ENCODE measurements at places on chromosomes 6 and 20.

- DNase-seq, result no peak
These were observed 42.0 kb downstream of the TPD52L1 start for GRCh38 chr6:125195526-125195925.

- DNase-seq, result peak; percentile 29
These were observed 6.3 kb downstream of the BRD2 start for GRCh38 chr6:32974541-32975308.

GRCh38 chr6:43123461-43124314 lies 47.4 kb upstream of the SRF start:
- no peak for DNase-seq

DNA sequence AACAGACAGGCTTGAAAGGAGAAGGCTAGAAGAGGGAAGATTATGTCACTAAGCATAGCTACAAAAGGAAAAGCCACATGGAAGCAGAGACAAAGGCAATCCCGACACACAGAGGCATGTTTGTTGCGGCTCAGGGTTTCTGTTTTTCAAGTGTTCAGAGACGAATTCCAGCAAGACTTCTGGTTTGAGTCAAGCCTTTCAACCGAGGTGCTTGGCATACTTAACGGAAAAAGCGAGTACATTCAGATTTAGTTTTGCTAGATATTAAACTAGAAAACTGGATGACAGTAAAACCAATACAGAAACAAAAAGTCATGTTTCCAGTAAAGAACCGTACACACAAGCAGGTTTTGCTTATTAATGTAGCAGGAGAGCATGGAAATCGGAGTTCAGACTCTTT lies 27.2 kb downstream of the MCUR1 start:
- no peak for DNase-seq

DNA sequence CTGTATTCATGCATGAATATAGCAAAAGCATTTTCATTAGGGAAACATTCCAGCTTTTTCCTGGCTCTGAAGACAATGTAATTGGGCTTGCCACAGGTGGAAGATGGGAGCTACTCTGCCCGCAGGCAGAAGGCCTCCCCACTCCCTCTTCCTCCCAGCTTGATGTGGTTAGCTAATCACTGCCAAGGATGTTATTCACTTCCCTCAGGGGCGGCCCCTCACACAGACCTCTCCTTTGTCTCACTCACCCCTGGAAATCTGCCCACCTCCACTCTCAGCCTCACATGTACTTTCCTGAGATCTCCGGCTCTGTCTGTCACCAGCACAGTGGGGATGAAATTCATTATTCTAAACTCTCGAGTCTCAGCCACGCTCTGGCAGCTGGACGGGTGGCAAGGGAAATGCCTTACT lies 100.7 kb downstream of the ANKRD60 start:
- no peak for DNase-seq

DNA sequence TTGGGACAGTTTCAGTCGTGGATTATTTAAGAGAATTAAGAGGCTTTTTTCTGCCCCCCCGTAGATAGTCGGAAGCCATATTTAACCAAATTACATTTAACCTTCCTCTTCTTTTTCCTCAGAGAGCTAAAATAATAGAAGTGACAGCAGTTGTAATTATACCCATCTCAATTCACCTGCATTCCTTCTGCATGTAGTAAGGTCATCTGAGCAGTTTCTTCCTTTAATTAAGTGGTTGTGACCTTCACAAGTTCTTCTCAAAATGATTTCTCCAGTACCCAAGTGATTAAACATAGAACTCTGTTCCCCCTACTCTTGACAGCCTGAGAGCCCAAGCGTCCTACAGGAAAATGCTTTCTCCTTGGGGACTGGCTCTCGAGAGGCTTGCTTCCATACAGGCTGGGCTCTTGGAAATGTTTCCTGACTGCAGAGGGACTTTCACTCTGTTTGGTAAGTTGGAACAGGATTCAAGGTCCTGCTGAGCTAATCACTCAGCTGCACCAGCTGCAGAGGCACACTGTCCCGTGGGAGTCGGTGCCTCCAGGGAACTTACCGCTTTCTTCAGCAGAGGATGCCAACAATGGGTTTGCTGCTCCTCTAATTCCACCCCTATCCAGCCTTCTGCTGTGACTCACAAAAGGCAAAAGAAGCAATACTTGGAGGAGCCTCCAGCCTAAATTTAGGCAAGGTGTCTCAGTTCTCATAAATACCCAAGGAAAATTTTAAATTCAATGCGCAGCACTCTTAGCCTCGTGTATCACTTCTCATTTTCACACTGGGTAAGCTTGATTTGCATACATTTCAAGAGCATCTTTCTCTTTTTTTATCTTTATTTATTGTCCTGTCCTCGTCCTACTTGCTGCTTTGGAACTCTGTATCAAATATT lies 414.9 kb downstream of the KIF16B start:
- DNase-seq, result no peak

- peak; percentile 67 for DNase-seq
These were observed 354.1 kb upstream of the MAP3K7 start for GRCh38 chr6:90940812-90941481.

GRCh38 chr6:147170269-147170668 lies 33.9 kb upstream of the STXBP5 start:
- no peak for DNase-seq

DNA sequence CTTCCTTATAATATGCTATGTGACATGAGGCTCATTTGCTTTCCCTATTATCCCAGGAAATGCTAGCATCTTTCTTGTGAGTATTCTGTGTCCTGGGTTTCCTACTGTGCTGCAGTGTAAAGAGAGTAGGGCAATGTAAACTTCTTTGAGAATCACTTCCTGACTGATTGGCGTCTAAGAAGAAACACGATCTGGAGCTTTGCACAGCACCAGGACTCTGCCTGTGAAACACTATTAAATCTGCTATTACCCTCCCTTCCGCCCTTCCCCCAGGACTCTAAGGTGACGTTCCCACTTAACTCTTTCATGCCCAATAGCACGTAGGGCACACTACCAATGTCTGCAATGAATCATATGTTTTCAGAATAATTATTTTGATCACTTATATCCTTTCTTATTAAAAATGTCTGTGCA lies 607.3 kb upstream of the CITED2 start:
- DNase-seq, result no peak

- DNase-seq, result no peak
These were observed 18.3 kb downstream of the SERPINB6 start for GRCh38 chr6:2953098-2953497.

DNA sequence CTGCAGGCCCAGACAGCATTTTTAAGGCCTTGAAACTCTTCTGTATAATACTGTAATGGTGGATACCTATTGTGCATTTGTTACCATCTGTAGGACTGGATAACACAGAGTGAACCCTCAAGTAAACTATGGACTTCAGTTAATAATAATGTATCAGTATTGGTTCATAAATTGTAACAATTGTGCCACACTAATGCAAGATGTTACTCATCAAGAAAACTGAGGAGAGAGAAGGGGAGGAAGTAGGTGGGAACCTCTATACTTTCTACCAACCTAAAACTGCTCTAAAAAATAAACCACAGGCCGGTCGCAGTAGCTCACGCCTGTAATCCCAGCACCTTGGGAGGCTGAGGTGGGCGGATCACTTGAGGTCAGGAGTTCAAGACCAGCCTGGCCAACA lies 10.8 kb downstream of the MAPK13 start:
- no peak for DNase-seq

- no peak for DNase-seq
These were observed 729 bp downstream of the ATG5 start for GRCh38 chr6:106324726-106325335.

GRCh38 chr6:114000069-114000468 lies 29.1 kb upstream of the HDAC2 start:
- no peak for DNase-seq

DNA sequence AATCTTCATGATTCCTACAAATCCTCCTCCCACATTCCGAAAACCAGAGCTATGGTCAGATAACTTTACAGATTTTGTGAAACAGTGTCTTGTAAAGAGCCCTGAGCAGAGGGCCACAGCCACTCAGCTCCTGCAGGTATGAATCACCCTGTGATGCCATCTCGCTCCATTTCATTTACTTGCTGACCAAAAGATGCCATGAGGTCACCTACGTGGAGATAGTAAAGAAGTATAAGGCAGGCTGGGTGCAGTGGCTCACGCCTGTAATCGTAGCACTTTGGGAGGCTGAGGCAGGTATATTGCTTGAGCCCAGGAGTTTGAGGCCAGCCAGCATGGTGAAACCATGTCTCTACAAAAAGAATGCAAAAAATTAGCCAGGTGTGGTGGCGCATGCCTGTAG lies 30.9 kb downstream of the STK4 start:
- DNase-seq, result no peak

GRCh38 chr6:107973594-107973993 lies 15.6 kb upstream of the SEC63 start:
- no peak for DNase-seq

- DNase-seq, result no peak
These were observed 107.1 kb downstream of the ARID1B start for GRCh38 chr6:156884306-156884705.

- no peak for DNase-seq
These were observed 1.9 kb downstream of the NT5E start for GRCh38 chr6:85451565-85452306.

- no peak for DNase-seq
These were observed 49.6 kb upstream of the DSN1 start for GRCh38 chr20:36823121-36823520.

DNA sequence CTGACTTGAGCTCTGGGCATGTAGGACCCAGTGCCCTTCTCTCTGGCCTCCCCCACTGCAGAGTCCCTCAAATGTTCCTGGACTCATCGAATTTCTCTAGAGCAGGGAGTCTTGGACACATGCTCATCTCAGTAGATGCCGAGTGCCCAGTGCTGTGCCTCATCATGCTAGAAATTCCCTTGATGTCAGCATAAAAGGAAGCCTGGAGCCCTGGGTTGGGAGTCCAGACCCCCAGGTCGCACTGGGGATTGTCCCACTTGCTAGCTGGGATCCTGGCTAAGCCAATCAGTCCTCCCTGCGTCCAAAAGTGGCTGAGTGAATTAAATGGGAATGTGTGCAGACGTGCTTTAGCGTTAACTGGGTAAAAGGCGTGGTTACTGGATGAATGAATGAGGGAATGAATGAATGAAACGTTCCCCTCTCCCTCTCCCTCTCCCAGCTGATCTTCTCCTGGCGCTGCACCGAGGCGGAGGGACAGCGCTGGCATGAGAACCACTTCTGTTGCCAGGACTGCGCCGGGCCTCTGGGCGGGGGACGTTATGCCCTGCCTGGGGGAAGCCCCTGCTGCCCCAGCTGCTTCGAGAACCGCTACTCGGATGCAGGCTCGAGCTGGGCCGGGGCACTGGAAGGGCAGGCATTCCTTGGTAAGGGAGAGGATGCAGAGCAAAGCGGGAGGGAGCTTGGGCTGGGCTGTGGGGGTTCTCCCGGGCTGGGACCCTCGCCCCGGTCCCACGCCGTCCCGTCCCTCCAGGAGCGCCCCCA lies 1.6 kb upstream of the TOMM6 start:
- DNase-seq, result no peak

- no peak for DNase-seq
These were observed 139.6 kb upstream of the NOX3 start for GRCh38 chr6:155595284-155595683.

GRCh38 chr20:48799328-48800105 lies 28.3 kb downstream of the PREX1 start:
- DNase-seq, result no peak

GRCh38 chr6:39178804-39179203 lies 50.5 kb downstream of the KCNK5 start:
- DNase-seq, result no peak

DNA sequence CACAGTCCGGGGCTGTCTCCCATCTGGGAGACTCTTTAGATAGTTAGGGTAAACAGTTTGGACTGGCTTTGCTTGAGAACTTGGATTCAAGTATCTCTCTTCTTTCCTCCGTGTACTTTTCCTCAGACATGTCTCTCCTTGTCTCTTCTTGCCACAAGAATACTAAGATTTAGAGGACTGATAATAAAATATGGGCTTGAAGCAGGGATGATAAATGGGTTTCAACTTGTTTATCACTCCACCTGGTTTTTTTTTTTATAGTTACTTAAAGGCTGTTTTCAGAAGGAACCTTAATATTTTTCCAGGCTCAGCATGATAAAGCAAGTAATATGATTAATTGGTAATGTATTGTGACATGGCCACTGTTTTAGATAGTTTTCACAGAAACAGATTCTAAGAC lies 40.9 kb upstream of the KIF13A start:
- DNase-seq, result no peak

DNA sequence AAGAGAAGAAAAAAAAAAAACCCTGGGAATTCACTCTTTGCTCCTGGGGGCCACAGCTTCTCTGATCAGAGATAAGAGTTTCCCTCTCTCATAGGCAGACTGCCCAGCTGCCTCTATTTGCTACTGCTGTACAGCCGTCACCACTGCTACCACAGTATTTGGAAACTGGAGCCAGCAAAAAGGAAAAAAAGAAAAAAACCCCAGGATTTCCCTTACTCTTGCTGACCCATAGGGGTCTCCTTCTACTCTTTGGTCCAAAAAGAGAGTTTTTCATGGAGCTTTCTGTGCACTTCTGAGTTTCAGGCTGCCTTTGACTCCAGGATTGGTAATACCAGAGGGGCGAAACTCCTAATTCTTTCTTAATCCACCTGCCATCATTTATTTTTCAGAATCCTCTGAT lies 89.7 kb downstream of the MDGA1 start:
- no peak for DNase-seq

GRCh38 chr20:51220293-51220706 lies 197.4 kb upstream of the KCNG1 start:
- peak; percentile 40 for DNase-seq

- no peak for DNase-seq
These were observed 270.7 kb upstream of the TFAP2D start for GRCh38 chr6:50442531-50443040.

GRCh38 chr6:149111556-149112115 lies 205.9 kb upstream of the TAB2 start:
- no peak for DNase-seq

DNA sequence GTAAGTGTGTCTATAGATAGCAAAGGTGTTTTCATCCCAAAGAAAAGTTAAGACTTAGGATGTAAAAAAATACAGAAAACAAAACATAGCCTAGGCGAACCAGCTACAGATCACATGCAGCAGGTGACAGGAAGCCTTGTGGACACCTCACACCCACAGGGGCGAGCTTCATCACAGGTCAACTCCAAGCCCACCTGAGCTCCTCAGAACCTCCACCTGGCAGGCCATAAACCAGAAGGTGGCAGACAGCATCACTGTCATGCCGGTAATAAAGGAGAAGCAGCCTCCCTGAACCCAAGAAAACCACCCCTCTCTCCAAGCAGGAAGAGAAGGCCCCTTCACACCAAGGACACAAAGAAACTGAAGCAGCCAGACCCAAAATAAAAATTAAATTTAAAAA lies 1.0 kb downstream of the RALGAPA2 start:
- peak; percentile 33 for DNase-seq

- DNase-seq, result no peak
These were observed 90.2 kb downstream of the ADTRP start for GRCh38 chr6:11688425-11688709.

- no peak for DNase-seq
These were observed 41.9 kb upstream of the RBM24 start for GRCh38 chr6:17239260-17239659.

DNA sequence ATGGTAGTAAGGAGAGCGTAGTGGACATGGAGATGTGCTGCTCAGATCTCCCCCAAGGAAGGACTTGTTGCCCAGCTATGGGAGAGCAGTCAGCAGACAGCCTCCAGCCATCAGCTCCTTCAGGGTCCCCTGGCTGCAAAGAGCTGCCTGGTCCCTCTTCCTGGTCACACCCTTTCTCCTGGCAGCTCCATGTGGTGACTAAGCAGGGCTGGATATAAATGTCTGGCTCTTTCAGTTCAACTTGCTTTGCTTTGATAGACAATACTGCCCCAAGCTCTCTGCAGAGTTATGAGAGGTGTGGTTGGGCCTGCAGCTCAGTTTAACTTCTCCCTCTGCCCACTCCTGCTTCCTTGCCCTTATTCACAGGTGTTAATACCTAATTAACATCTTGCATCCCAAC lies 64.1 kb upstream of the DDR1 start:
- DNase-seq, result no peak

GRCh38 chr20:18645851-18646250 lies 58.0 kb downstream of the DTD1 start:
- DNase-seq, result no peak
